Activated B cell treated with CpG ODN at 0.5 μM for 24 hours (primary cell): ENCODE measurements at places on chromosomes 6 and 20. TPM values are rescaled to one million over a fixed set of nuclear protein-coding genes. Genes with fewer than 3 reads are reported as not detected.

The MAS1 gene
- total RNA-seq, result not detected in 2 replicates

The REM1 gene
- total RNA-seq, result not detected in 2 replicates

The PLEKHG1 gene
- 199 and 219 TPM in 2 replicates for total RNA-seq

The MTHFD1L gene
- total RNA-seq, result 56.4 and 60.4 TPM in 2 replicates

The DAAM2 gene
- total RNA-seq, result not detected in 2 replicates

The HLA-DOB gene
- 95.6 and 101 TPM in 2 replicates for total RNA-seq

The VSX1 gene
- not detected in 2 replicates for total RNA-seq

The BFSP1 gene
- 0.10 TPM in 1 of 2 replicates, not detected in the other for total RNA-seq

The PABPC1L gene
- total RNA-seq, result 49.5 and 61.1 TPM in 2 replicates

The KCNK16 gene
- not detected in 2 replicates for total RNA-seq

The UBD gene
- not detected in 2 replicates for total RNA-seq

The LY6G5B gene
- total RNA-seq, result 23.2 and 33.1 TPM in 2 replicates

The TSPO2 gene
- total RNA-seq, result not detected in 2 replicates

The OXT gene
- total RNA-seq, result not detected in 2 replicates

The TTLL9 gene
- 0.60 and 0.61 TPM in 2 replicates for total RNA-seq

The TMEM244 gene
- total RNA-seq, result not detected in 2 replicates

The NRSN1 gene
- total RNA-seq, result not detected in 2 replicates

The ARMC12 gene
- 0.89 and 1.1 TPM in 2 replicates for total RNA-seq

The SLC26A8 gene
- total RNA-seq, result not detected in 2 replicates

The NRM gene
- 17.4 and 17.8 TPM in 2 replicates for total RNA-seq

The GNAS-AS1 gene
- 1.4 and 1.5 TPM in 2 replicates for total RNA-seq

The DBNDD2 gene
- total RNA-seq, result 2.6 and 2.7 TPM in 2 replicates

The PPP2R5D gene
- total RNA-seq, result 26.7 and 26.8 TPM in 2 replicates

The SPAG4 gene
- total RNA-seq, result 1.5 and 2.2 TPM in 2 replicates

The RFX6 gene
- total RNA-seq, result not detected in 2 replicates

The C20orf204 gene
- total RNA-seq, result 1.6 and 2.2 TPM in 2 replicates

The SDC4 gene
- not detected in 2 replicates for total RNA-seq

The CLIC5 gene
- total RNA-seq, result 2.3 and 2.5 TPM in 2 replicates

The PPP1R3G gene
- total RNA-seq, result 0.11 and 0.15 TPM in 2 replicates

The ADGB gene
- total RNA-seq, result not detected in 2 replicates

The FAM184A gene
- 0.24 and 1.1 TPM in 2 replicates for total RNA-seq

The TAGAP gene
- total RNA-seq, result 129 TPM in 2 replicates

The C20orf144 gene
- 0.20 and 0.27 TPM in 2 replicates for total RNA-seq
